Sigmoid colon (tissue), 7 donors: ENCODE measurements at places on chromosomes 13 and 19. TPM values are rescaled to one million over a fixed set of nuclear protein-coding genes. Genes with fewer than 3 reads are reported as not detected.
A peak's percentile ranks its signal among the peaks of the same experiment; 100 is the strongest.

DNA sequence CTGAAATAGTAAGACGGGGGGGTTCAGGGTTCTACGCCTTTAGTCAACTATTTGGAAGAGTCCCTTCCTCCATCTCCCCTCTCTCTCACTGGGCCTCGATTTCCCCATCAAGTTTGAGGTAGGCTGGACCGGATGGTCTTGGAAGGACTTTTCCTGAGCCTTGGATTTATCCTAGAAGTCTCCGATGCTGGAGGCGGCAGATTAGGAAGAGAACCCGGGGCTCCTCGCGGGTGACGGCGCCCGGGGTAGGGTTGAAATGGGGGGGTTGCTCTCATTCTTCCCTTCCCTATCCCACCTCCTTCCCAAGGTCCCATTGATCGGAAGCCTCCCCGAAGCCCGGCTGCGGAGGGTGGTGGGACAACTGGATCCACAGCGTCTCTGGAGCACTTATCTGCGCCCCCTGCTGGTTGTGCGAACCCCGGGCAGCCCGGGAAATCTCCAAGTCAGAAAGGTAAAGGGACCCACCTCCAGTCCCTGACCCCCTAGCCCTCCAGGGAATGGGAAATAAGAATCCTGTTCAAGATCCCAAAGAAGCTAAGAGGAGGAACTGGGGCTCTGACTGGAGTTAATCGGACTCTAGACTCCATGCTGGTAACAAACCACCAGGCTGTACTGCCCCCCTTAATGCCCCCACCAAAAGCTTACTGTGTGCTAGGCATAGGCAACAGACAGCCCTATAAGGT is 781 bp downstream of the QPCTL start:
- peaks cover 2% of the 10 kb centered on the region for H3K36me3 ChIP-seq
- peaks cover 15% of the 10 kb centered on the region for H3K4me1 ChIP-seq
- H3K27ac ChIP-seq = peak overlapping the region; percentile 95
- H3K4me3 ChIP-seq = peak overlapping the region; percentile 74
- peak; percentile 88 for DNase-seq
- H3K27me3 ChIP-seq = no peaks in the 10 kb centered on the region

DNA sequence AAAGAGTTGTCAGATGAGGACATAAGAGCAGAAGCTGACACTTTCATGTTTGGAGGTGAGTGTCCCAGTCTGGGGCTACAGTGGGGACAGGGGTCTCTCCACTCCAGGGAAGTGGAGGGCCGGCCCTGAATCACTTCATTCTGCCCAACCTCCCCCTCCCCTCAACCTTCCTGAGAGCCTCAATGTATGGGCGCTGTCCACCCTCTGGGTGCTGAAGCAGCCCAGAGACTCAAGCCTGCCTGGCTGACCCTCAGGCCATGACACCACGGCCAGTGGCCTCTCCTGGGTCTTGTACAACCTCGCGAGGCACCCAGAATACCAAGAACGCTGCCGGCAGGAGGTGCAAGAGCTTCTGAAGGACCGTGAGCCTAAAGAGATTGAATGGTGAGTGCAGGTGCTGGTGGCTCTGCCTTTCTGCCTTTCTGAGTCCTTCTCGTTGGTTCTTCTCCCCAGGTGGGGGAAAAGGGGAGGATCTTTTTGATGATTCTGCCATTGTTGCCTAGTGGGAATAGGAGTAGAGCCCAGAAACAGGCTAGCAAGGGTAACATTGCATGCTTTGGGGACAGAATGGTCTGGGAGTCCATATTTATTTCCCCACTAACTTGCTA is 8.8 kb downstream of the CYP4F8 start:
- H3K36me3 ChIP-seq = no peaks in the 10 kb centered on the region
- no peaks in the 10 kb centered on the region for H3K27me3 ChIP-seq
- no peaks in the 10 kb centered on the region for H3K4me1 ChIP-seq
- no peak overlapping the region for H3K27ac ChIP-seq

DNA sequence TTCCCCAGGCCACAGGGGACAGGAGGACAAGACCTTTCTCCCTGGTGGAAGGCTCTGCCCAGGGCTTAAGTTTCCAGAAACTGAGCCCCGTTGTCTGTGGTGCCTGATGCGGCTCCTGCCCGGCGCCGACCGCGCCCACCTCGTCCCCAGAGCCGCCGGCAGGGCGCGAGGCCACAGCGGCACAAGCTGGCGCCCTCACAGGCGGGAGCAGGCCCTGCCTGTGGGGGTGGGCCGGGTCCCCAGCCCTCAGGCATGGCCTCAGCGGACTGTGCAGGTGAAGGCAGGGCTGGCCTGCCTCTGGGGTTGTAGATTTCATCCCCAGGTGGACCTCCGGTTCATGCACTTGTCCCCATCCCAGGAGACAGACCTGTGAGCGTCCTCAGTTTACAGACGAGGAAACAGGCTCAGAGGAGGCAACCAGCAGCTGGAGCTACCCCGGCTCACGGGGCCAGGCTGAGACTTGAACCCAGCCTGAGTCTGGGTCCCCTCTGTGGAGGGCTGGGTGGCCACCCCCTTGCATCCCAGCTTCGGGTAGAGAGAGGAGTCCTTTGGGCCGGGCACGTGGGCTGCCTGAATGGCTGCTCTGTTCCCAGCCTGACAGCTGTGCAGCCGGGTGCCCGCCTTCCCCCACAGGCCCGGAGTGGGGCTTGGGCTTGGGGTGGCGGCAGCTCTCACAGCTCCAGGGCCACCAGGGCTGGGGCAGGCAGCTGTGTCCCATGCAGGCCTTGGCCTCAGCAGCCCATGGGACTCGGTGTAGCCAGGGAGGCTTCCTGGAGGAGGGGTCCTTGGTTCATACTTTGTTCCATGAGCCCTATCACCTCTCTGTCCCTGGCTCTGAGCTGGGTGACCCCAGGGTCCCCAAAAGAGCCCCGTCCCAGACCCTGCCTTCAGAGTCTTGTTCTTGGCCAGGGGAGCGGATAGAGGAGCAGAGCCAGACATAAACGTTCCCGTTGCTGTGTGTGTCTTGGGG is 26.8 kb downstream of the PIAS4 start:
- H3K4me1 ChIP-seq = no peaks in the 10 kb centered on the region
- peaks cover 41% of the 10 kb centered on the region for H3K36me3 ChIP-seq
- no peaks in the 10 kb centered on the region for H3K27me3 ChIP-seq
- no peak for DNase-seq
- no peak overlapping the region for H3K27ac ChIP-seq
- H3K4me3 ChIP-seq = no peak overlapping the region

DNA sequence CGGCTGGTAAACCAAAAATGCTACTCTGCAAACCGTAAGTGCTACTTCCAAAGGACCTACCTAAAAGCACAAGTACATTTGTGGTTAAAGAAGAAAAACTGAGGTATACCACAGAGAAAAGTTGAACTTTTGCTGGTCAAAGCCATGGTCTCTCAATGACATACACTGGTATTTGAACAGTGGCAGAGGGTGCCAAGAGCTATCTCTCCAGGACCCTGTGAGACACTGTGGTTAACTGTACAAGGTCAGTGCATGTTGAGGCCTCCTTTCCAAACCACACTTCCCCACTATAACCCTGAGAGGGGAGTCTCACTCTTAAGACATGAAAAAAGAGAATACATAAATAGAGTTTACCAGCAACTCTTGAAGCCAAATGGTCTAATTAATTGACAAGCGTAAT is 49.5 kb downstream of the COL4A1 start:
- H3K4me1 ChIP-seq = peaks cover 57% of the 10 kb centered on the region
- H3K27me3 ChIP-seq = no peaks in the 10 kb centered on the region
- no peak for DNase-seq
- peak overlapping the region; percentile 98 for H3K27ac ChIP-seq

- peaks cover 9% of the 10 kb centered on the region for H3K36me3 ChIP-seq
- H3K4me3 ChIP-seq = peak overlapping the region; percentile 58
- H3K27me3 ChIP-seq = no peaks in the 10 kb centered on the region
- no peak for DNase-seq
- peak overlapping the region; percentile 99 for H3K27ac ChIP-seq
- peaks cover 31% of the 10 kb centered on the region for H3K4me1 ChIP-seq
Measured at GRCh38 chr19:18282021-18282787, 782 bp upstream of the JUND start.

DNA sequence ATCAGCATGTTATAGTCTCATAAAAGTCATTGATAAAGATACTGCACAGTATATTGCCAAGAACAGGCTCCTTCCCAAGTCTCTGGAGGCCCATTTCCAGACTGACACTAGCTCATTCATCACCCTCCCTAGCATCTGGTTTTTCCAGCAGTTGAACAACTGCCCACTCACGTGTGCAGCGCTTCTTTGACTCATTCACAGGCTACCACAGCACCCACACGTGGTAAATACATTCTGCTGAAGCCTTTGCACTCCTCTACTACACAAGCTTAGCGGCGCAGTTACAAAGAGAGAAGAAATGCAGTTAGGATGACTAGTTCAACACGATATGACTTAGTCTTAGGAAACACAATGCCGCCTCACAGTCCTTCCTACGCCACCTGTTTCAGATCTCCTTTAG is 87.7 kb downstream of the DOCK9 start:
- no peaks in the 10 kb centered on the region for H3K36me3 ChIP-seq
- H3K4me1 ChIP-seq = peaks cover 14% of the 10 kb centered on the region
- no peaks in the 10 kb centered on the region for H3K27me3 ChIP-seq
- no peak overlapping the region for H3K4me3 ChIP-seq
- peak; percentile 73 for DNase-seq

- H3K4me3 ChIP-seq = peak overlapping the region; percentile 79
- no peaks in the 10 kb centered on the region for H3K36me3 ChIP-seq
- peak overlapping the region; percentile 97 for H3K27ac ChIP-seq
- no peaks in the 10 kb centered on the region for H3K27me3 ChIP-seq
Measured at GRCh38 chr13:46553521-46553885, 533 bp downstream of the LRCH1 start.

GRCh38 chr13:78022164-78022877 is 103.7 kb upstream of the EDNRB start:
- no peak overlapping the region for H3K27ac ChIP-seq
- H3K27me3 ChIP-seq = no peaks in the 10 kb centered on the region

DNA sequence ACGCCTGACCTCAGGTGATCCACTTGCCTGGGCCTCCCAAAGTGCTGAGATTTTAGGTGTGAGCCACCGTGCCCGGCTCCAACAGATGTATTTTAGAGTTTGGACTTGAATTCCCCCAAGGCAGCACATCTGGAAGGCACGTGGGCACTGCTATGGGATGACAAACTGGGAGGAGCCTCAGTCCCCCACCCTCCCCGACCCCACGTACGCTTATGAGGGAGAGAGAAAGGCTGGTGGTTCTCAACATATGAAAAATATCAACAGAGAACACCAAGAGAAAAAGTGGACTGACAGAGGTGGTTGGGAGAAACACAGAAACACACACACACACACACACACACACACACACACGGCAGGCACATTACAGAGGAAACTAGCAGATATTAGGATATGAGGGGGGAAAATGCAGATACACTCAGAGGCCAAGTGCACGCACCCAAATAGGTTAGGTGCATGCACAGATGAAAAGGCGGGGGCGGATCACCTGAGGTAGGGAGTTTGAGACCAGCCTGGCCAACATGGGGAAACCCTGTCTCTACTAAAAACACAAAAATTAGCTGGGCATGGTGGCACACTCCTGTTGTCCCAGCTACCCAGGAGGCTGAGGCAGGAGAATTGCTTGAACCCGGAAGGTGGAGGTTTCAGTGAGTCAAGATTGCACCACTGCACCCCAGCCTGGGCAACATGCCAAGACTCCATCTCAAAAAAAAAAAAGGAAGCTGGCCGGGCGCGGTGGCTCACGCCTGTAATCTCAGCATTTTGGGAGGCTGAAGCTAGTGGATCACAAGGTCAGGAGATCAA is 3.2 kb downstream of the STX10 start:
- H3K27me3 ChIP-seq = no peaks in the 10 kb centered on the region
- no peak for DNase-seq
- no peaks in the 10 kb centered on the region for H3K4me1 ChIP-seq
- no peak overlapping the region for H3K27ac ChIP-seq
- peaks cover 35% of the 10 kb centered on the region for H3K36me3 ChIP-seq
- no peak overlapping the region for H3K4me3 ChIP-seq

DNA sequence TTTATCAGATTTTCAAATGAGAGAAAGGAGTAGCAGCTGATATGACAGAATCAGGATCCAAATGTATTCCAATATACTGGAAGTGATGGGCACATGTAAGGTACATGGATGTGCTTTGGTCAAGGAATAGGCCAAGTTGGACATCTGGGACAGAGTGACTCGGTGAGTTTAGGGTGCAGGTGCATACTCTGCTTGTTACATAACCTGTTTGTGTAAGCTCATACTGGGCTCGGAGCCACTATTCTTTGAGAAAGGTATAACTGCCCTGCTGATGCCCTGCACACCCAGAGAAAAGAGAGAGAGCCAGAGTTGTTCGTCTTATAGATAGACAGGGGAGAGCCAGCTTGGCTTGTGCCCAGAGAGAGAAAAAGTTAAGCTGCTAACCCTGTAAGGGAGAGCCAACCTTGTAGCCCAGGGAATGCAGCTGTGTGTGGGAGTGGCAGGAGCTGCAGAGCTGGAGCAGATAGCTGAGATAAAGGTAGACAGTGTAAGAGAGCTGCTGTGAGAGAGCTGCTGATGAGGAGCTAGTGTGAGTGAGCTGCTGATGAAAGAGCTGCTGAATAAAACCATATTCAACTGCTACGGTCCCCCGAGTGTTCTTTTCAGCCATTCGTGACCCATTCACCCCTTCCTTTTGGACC is 40.7 kb upstream of the N4BP2L1 start:
- DNase-seq = no peak
- H3K27ac ChIP-seq = no peak overlapping the region
- peaks cover 7% of the 10 kb centered on the region for H3K36me3 ChIP-seq
- no peaks in the 10 kb centered on the region for H3K27me3 ChIP-seq

- no peaks in the 10 kb centered on the region for H3K36me3 ChIP-seq
- DNase-seq = no peak
- no peaks in the 10 kb centered on the region for H3K4me1 ChIP-seq
- H3K4me3 ChIP-seq = no peak overlapping the region
- H3K27ac ChIP-seq = no peak overlapping the region
Measured at GRCh38 chr13:111597191-111597611, 276.8 kb downstream of the TEX29 start.

- peak; percentile 61 for DNase-seq
- H3K27ac ChIP-seq = no peak overlapping the region
- no peaks in the 10 kb centered on the region for H3K27me3 ChIP-seq
- peaks cover 27% of the 10 kb centered on the region for H3K4me1 ChIP-seq
- H3K36me3 ChIP-seq = no peaks in the 10 kb centered on the region
Measured at GRCh38 chr13:30802501-30802900, 67.2 kb downstream of the ALOX5AP start.

- DNase-seq = peak; percentile 97
- H3K4me3 ChIP-seq = peak within 1 kb of the TSS; percentile 58
- peak within 1 kb of the TSS; percentile 77 for H3K27ac ChIP-seq
Measured at GRCh38 chr19:44051650-44052402, at the start of gene ZNF223. Gene ZNF223 (plus strand): TSS chr19:44052036. CDS start chr19:44055177, 3,141 bp downstream.

Gene RDH8
- not detected for total RNA-seq

Gene CKM
- 0.66 TPM for total RNA-seq

Gene TINCR
- not detected for total RNA-seq

Gene KCNJ14
- total RNA-seq = 1.4 TPM

Gene RTBDN
- not detected for total RNA-seq
